ENCODE measurements at places on chromosomes 4 and X.

GRCh38 chrX:19931146-19931545 lies 43.7 kb upstream of the SH3KBP1 start:
- no peak for DNase-seq

GRCh38 chr4:113958766-113959538 lies 20.5 kb downstream of the ARSJ start:
- no peak for DNase-seq

DNA sequence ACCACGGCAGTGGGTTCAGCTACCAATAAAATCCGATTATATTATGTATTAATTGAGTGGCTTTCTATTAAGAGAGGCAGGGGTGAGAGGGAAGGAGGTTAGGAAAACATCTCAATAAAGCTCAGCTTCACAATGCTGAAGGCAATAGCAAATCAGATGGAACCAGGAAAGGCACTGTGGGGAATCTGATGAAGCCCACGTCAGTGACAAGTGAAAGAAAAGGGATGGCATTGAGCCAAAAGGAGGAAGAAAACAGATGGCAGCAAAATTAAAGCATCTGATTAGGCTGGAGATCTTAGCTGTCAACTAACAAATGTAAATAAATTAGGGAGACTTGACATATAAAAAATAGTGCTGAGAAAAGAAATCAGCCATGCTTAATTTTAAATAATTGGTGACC lies 180.9 kb downstream of the RASL11B start:
- no peak for DNase-seq

GRCh38 chrX:150436195-150436594 lies 73.1 kb downstream of the MAMLD1 start:
- no peak for DNase-seq

DNA sequence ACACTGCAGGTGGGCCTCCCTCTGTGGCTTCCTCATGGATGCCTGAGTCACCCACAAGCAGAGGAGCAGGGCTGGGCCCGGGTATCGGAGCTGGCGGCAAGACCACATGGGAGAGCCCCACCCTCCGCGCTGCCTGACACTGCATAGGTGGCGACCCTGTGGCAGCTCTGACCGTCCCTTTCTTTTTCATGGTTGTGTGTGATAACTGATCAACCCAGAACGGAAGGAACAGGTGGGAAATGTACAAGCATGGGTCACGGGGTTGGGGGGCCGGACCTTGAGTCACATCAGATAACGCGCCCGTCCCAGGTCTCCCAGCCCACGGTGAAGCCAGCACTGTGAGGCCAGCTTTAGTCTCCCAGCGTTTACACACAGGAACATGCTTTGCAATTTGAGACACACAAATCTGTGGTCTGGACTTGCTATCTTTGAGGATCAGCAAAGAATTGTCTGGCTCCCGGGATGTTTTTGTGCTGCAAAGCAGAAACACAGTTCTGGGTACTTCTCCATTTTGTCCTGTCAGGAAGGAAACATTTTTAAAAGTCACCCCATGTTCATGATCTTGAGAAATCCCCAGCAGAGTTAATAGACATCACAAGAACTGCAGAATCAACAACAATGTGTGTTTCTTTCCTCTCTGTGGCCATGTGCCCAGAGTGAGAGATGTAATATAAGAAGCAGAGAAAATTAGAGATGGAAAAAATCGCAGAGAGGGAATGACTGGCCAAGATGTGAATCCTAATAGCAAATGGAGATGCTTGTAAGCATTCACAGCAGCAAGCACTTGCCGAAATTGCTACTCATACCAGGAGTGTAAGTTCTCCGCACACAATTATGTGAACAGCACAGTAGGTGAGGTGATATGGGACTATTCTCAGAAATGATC lies 70.1 kb upstream of the CBR4 start:
- no peak for DNase-seq

GRCh38 chrX:24025741-24026403 lies 1.1 kb downstream of the KLHL15 start:
- no peak for DNase-seq

DNA sequence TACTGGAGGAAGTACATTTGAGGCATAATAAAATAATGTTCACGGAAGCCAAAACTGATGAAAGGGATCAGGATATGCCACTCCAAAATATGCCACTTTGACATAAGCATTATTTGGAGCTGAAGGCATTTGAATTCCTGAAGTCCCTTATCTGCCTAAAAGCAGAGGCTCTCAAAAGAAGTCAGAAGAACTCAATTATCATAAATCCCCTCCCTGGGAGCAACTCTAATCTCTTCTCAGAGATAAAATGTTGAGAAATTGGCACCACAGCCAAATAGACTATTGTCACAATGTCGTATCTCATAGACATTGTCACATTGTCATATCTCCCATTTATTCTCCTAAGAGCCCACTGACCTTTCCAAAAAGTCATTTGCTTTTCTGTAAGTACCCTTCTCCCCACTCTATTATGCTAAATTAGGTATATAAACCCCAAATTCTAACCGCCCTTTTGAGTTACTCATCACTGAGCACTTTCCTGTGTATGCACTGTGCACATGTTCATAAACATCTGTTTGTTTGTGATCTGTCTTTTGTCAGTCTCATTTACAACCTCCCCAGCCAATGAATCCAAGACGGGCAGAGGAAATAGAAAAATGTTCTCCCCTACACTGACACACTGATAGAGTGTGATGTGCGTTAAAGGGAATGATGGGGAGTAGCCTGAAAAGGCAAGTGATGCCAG lies 78.5 kb upstream of the NAF1 start:
- no peak for DNase-seq

DNA sequence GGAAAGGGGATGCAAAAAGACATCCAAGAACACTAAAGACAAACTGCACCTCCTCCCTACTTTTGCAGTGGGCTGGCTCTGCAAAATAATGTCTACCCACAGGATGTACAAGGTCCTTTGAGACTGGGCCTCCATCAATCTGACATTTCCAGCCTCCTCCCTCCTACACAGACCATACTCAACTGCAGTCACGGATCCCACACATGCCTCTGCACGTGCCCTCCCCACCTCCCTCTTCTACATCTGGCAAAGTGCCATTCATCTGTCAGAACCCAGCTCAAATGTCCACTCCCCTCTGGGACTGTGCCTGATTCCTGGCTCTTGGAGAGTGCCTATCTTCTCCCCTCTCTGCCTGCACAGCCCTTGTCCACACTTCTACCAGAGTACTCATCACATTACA lies 50.3 kb downstream of the CHRDL1 start:
- DNase-seq = no peak

- DNase-seq = no peak
Measured at GRCh38 chr4:8215641-8216442, 16.8 kb downstream of the SH3TC1 start.
